NCI-H2029 (cell line): ENCODE measurements at places on chromosomes 3 and 15.

DNA sequence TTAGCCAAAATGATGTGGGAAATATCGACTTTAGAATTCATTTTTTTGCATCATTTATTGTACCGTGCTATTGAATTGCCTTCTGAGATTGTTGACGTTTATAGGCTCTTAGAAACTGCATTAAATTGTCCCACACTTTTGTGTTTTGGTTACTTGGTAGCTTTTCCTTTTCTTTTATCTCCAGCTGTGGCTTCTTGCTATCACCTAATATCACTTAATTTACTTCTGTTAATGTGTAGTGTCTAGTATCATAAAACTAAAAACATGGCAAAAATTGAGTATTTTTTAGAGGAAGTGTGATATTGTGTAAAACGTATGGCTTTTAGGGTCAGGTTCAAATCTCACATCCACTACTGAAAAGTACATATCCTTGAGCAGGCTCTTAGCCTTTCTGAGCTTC, 11.2 kb downstream of the TMOD3 start:
- DNase-seq, result no peak

- DNase-seq, result no peak
These were observed 32.4 kb downstream of the BTD start for GRCh38 chr3:15633766-15634598.

DNA sequence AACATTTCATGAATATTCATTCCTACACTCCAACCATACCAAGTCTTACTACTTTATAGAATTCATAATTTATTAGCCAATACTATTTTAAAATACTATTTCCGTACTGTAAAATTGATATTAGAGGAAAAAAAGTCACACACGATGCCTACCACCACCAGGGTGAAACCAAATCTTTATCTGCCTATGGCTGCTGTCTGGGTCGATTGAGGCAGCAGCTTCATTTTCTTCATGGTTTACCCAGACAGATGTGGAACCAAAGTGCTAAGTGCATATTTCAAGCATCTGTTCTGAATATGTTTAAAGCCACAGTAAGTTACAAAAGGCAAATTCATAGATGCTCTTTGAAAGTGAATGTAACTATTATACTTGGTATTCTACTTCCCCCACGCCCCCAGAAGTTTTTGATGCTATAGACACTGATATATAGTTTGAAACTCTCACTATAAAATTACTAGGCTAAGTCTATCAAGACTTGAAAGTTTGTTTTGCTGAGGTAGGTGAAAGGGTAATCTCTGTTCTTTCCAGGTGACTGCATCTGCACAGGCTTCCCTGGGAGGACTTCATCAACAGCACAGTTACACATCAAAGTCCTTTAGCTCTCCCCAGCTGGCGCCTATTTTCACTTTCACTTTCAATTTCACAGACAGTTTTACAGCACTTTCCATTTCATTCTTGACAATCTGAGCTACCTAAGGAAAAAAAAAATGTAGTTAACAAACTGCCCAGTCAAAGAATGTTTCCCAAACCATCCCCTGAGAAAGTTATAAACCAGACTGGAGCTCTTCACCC, 113.9 kb downstream of the POLQ start:
- DNase-seq, result peak; percentile 48

- no peak for DNase-seq
These were observed 133.7 kb downstream of the VGLL4 start for GRCh38 chr3:11510001-11510340.

- DNase-seq, result no peak
These were observed 70.7 kb upstream of the VEPH1 start for GRCh38 chr3:157573780-157574378.

GRCh38 chr3:17901893-17902292, 159.5 kb upstream of the TBC1D5 start:
- DNase-seq, result no peak

GRCh38 chr3:179348325-179349013, 960 bp downstream of the MFN1 start:
- no peak for DNase-seq

GRCh38 chr15:92936138-92936537, 36.0 kb downstream of the CHD2 start:
- DNase-seq, result no peak

GRCh38 chr3:48219543-48219942, 3.8 kb upstream of the CAMP start:
- DNase-seq, result no peak

DNA sequence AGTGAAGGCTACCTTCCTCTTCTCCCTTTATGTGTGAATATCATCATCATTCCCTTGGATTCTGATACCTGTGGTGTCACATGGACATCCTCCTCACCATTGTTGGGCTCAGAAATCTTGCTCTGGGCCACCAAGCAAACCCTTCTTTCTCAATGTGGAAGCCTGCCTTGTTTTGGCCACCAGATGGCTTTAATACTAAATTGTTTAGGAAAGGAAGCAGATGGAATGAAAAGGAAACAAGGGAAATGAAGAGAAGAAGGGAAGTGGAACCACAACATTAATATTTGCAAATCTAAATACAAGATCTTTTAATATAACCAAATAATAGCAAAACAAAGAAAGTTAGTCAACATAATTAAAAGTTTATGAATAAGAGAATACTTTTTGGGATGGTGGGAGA, 14.0 kb downstream of the FAM227B start:
- DNase-seq, result no peak

DNA sequence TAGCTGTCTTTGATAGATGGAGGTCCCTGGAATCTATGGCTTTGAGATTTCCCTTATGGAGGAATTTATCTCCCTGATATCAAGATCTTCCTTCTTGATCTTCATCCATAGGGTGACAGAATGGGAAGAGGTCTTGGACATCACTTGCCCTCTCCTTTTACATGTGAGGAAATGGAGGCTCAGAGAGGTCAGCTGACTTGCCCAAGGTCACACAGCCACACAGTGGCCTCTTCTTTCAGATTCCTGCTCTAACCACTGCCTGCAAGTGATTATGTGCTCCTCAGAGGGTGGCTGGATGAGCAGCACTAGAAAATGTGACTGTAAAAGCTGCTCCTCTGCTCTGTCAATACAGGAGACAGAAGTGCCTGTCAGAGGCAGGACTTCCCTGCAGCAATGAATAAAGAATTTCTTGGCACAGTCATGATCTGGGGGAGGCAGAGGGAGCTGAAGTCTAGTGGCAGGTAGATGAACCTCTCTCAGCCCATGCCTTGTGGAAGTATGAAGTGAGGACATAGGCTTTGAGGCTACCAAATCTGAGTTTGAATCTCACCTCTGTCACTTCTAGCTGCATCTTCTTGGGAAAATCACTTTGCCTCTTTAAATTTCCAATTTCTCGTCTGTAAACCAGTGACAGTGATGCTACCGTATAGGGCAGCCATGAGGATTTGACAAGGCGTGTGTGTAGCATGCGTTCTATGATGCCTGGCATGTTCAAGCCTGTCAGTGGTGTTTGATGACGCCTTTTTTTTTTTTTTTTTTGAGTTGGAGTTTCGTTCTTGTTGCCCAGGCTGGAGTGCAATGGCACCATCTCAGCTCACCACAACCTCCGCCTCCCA, 12.0 kb downstream of the SSUH2 start:
- no peak for DNase-seq

GRCh38 chr3:157104521-157104920, 55.4 kb downstream of the CCNL1 start:
- DNase-seq, result no peak

GRCh38 chr15:77816983-77817382, 184.3 kb upstream of the LINGO1 start:
- no peak for DNase-seq

GRCh38 chr3:153066983-153067382, 95.0 kb upstream of the RAP2B start:
- no peak for DNase-seq

- no peak for DNase-seq
These were observed 38.7 kb downstream of the RTP4 start for GRCh38 chr3:187406927-187407326.

DNA sequence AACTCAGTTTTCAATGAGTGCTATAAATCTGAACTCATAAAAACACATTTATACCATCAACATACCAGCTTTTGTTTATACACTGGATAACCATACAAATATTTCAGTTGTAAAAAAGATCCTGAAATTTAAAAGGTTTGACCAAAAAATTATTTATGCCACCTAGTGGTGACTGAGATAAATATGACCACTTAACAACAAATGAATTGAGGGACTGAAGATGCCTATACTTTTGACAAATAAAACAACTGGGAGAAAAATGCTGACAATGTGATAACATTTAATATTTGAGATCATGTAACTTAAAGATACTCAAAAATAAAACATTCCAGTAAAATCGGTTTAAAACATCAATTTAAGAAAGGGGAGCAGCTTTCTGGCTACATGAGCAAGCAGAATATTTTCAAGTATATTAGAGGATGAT, 30.4 kb downstream of the ATG3 start:
- no peak for DNase-seq

GRCh38 chr3:133570139-133570936, 3.1 kb upstream of the CDV3 start:
- no peak for DNase-seq

- DNase-seq, result no peak
These were observed 80.7 kb upstream of the ALDH1L1 start for GRCh38 chr3:126261037-126261436.

DNA sequence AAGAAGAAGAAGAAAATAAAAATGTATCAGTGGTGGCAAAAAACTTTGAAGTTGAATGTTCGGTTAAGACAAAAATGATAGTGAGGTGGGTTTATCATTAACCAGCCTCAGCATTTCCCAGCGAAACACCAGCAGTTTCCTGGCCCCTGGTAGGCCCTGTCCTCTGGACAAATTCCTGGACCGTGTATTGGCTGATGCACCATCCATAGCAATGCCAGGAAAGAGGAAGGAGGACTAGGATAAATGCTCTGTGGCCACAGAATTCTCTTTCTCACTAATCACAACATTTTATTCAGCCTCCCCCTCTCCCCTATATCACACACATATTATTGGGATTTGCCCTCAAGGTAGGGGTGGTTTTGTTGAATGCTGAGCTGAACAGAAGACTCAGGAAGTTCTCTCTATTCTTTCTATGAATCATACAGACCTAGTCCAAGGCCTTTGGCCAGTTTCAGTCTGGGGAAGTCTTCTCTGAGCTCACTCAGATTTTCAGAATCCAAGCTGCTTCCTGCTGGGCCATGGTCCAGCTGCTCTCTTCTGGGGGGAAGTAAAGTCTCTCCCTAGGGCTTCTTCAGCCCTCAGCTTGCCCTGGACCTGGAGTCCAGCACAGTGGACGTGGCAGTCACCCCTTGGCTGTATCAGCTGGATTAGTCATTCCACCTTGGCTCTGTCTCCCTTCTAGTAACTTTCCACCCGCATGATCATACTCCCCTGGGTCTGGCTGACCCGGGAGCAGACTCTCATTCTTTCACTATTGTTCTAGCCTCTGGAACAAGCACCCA, 27.6 kb downstream of the SLC28A1 start:
- DNase-seq, result no peak

DNA sequence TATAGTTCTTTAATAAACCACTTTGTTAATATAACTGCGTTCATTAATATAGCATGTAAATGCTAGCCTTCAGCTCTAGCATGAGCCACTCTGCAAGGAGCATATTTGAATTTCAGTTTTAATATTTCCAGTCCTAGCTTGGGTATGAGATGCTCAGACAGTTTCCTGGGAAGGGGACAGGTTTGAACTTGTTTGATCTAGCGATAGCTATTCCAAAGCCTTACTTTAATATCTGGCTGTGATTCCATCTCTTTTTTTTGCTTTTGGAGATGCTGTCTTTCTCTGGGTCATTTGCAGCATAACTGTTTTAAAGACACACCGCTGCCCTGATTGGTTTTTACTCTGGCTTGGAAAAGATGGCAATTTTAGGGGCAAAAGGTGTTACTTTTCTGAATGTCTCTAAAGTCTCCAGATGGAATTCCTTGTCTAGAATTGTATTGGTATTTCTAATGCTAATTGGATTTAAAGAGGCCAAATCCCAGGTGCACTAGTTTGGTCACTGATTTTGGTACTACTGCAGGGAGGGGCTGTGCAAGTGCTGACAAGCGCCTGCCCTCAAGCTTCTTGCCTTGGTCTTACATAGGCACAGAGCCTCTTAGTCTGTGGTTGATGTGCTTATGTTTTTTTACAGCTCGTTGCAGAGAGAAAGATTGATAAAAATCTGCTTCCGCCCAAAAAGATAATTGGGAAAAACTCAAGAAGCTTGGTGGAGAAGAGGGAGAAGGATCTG, 2.8 kb downstream of the NISCH start:
- no peak for DNase-seq

- DNase-seq, result no peak
These were observed 62.5 kb upstream of the LIPC start for GRCh38 chr15:58369261-58369701.

DNA sequence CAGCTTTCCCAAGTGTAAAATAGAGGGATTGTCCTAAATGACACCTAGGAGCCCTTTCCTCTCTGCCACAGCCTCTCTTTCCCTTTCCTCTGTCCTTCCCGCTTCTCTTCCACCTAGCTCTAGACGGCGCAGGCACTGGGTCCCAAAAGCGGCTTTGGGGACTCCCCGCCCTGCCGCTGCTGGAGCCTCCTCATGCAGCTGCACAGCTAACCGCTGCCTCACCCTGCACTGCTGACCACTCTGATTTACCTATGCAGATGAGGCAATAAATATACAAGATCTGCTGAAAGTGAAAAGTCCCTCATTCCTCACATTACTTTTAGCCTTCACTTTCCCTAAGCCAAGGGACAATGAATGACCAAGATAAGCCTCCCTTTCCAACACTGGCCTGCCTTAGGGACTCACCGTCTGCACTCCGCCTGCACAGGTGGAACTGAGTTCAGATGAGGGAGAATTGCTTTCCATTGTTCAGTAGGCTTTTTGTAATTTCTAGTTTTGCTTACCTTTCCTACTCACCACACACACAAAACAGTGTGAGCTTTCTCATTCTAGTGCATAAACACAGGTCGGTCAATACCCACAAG, 197.5 kb upstream of the BCL6 start:
- DNase-seq, result no peak

DNA sequence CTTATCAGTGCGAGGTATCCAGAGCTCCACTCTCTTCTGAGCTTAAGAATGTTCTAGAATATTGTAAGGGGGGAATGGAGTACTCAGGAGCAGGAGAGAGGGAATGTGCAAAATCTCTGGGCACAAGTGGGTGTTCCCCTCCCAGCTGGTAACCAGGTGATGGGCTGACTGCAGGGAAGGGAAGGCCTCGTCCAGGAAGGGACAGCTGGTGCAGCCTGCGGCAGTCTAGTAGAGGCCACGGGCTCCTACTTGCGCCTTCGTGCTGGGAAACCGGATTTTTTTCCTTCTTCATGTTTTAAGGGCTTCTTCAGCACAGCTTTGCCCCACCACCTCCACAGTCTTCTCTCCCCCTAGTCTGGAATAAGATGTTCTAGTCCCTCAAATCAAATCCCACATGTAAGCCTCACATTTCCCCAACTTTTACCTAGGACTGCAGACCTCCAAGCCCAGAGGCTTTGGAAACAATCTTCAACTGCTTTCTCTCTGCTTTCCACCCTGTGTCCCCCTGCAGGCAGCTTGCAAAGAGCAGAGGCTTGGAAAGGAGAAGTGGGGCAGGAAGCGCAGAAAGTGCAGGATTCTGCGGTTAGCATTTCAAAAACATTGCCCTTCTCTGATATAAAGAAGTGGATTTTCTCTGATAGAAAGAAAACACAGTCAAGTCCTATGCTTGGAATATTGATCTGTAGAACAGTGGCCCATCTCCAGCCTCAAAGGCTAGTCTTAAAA, 11.9 kb upstream of the CGNL1 start:
- no peak for DNase-seq
